ENCODE measurements at places on chromosomes 3 and 15.

DNA sequence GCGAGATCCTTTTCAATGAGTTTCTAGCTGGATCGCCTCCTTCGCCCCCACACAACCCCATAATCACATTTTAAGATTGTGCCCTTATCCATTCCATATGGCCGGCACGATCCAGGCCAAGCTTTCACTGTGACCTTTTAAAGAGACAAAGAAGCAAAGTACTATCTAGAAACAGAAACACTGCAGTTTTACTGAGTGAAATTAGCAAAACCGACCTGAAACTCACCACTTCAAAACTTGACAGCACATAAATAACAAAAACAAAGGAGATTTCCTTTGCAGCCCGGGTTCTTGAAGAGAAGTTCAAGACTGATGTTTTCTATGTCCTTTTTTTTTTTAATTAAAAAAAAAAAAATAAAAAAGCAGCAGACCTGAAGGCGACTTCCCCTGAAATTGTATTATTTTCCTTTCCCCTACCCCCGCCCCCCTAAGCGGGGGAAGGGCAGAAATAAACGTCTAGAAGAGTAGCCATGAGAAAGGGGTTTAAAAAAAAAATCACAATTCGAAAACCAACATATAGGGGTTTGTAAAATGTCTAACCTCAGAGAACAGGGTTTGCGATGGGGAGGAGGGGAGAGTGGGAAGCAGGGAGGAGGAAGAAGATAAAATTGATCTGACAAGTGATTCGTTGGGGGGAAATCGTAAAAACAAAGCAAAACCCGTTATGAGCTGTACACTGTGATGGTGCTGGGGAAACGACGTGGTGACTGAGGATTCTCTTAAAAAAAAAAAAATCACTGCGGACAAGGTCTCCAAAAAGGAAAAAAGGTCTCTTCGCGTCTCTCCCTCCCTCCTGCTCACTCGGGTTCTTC lies 1.5 kb downstream of the SATB1 start:
- peak; percentile 63 for DNase-seq

DNA sequence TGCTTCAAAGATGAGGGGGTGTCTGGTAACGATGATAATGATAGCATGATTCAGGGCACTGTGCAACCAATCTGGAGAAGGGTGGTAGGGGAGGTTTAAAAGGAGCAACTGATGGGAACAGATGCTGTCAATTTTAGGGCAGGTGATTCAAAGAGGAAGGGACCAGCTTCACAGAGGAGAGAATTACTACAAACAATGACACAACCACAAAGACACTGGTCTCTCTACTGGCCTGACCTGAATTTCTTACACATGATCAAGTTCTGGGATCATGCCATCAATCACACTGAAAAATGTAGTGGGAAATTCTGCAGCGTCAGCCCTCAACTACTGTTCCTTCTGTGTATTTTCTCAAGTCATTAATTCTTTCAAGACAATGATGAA lies 2.6 kb upstream of the CDV3 start:
- peak; percentile 63 for DNase-seq

GRCh38 chr3:140883428-140884040 lies 58.1 kb upstream of the SLC25A36 start:
- DNase-seq: no peak

DNA sequence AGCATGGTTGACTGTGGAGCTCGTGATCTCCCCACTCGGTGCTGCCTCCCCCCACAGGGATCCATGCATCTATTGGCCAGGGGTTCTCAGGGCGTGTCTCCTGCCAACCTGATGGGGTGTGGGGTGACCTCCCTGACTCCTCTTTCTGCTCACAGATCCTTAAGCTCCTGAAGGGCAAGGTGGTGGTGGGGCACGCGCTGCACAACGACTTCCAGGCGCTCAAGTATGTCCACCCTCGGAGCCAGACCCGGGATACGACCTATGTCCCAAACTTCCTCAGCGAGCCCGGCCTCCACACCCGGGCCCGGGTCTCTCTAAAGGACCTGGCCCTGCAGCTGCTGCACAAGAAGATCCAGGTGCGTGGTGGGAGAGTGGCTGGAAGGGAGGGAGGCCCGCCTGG lies 7.9 kb downstream of the AEN start:
- no peak for DNase-seq

- peak; percentile 95 for DNase-seq
Measured at GRCh38 chr3:146503461-146504202, 34.3 kb upstream of the PLSCR2 start.

DNA sequence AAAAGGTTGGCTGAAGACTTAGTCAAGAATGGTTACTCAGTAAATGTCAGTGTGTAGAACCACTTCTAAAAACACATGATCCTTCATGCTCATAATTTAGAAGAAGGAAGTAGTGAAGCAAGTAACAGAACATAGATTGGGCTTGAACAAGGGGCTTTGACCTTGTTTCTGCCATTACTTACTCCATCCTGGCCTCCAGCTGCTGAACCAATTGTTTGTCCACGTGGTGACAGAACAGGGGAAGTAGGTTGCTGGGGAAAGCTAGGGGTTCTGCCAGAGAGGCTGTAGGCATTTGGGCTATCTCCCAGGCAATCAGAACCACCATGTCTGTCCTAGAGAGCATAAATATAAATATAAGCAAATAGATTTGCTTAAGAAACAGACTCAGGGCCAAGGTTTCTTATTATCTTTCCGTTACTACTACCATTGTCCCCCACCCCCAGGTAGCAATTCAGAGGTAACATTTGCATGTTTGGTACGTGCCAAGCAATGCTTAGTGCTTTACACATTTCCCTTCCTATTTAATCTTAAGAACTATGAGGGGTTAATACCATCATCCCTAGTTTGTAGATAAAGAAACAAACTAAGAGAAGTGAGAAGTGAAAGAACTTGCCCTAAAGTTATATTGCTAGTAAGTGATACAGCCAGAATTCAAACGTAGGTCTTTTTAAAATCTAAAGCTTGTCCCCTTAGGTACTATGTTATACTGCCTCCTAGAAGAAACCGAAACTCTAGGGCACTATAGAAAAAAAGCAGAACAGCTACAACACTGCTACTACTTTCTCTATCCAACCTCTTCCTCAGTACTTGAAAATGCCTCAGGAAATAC lies 3.0 kb upstream of the SPG11 start:
- DNase-seq: no peak

GRCh38 chr3:139285691-139286090 lies 58.1 kb upstream of the MRPS22 start:
- no peak for DNase-seq

DNA sequence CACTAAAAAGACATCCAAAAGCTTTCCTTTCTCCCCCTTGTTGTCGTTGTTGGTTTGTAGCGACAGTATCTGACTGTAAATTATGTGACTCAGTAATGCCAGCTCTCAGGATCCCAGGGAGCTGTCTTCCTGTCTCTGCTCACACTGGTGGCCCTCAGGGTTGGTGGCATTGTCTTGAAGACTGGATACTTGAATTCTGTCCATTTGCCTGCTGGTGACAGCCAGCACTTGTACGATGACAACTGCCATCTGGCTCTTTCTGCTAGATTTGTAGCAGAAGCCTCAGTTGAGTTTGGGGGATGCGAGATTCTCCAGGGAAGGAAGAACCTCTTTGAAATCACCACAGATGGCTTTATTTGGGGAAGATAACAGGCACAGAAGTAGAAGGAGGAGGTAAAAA lies 120.8 kb downstream of the ARPP21 start:
- DNase-seq: no peak

DNA sequence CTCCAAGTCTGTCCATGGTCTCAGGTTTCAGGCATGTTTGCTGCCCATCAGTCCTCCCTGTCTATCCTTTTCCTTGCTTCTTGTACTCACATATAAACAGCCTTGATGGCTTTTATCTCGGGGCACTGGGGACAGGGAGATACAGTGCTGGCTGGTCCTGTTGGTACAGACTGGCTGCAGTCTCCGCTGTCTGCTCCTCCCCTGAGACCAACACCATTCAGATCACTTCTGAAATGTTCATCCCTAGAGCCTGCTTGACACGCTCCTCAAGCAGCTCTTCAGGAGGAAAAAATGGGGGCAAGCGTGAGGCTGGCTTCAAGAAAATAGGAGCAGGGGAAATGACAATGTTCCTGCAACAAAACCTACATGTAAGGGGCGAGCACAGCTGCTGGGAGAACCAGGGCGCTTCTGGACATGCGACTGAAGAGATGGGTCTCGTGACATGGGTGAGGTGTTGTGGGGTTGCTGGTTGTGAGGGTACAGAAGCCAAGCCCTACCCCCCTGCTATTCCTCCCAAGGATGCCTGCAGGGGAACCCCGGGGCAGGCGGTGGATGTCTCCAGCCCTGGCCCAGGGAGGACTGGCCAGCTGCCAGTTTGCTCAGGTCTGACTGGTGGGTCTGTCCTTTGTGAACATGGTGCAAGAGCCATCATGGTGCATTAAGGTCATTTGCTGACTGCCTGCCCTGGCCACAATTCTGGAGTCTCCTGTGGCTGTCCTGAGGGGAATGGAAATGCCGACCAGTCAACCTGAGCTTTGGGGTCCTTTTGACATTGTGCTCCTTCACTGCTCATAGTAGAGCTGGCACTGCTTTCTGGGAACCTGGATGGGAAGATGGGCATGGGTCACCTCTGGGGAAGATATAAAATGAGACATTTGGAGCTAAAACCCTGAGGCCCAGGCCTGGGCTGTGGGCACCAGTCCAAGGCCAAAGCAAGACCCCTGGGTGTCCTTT lies 40.1 kb downstream of the KY start:
- no peak for DNase-seq

GRCh38 chr3:123732447-123732846 lies 147.6 kb upstream of the HACD2 start:
- peak; percentile 96 for DNase-seq

- no peak for DNase-seq
Measured at GRCh38 chr15:78630886-78631633, 9.9 kb downstream of the CHRNB4 start.

DNA sequence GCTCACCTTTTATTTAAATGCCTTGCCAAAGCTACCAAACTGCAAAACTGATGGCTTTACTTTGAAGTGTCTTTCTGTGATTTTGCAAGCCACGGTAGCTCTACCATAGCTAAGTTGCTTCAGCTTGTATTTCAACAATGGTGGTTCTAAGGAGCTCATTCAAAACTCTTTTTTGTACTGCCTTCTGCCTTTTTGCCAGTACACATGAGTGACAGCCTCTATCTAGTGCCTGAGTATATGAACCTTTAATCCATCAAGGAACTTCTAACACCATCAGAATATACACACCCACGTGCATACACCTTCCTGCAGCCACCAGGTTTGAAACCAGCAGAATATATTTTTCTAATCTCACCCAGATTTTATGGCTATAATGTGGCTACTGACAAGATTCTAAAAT lies 10.4 kb upstream of the NR2F2 start:
- no peak for DNase-seq

- no peak for DNase-seq
Measured at GRCh38 chr3:141234283-141234682, 2.7 kb downstream of the PXYLP1 start.

DNA sequence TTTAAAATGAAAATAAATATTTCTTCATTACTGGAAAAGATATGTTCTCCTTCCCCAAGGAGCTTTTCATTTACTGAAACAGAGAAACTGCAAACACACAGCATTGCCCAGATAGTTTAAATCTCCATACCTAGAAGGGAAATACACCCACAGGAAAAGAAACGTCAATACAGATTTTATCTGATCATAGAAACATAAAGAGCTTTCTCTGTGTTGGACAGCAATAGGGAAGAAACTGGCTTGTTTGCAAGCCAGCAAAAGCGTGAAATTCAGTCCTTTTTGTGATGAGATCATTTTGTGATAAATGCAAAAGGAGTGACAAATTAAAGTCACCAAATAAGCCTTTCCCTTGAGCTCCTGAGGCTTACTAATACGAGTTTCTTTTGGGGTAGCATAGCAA lies 398.0 kb downstream of the TIGIT start:
- DNase-seq: no peak

GRCh38 chr15:61299075-61299763 lies 70.1 kb upstream of the RORA start:
- no peak for DNase-seq

DNA sequence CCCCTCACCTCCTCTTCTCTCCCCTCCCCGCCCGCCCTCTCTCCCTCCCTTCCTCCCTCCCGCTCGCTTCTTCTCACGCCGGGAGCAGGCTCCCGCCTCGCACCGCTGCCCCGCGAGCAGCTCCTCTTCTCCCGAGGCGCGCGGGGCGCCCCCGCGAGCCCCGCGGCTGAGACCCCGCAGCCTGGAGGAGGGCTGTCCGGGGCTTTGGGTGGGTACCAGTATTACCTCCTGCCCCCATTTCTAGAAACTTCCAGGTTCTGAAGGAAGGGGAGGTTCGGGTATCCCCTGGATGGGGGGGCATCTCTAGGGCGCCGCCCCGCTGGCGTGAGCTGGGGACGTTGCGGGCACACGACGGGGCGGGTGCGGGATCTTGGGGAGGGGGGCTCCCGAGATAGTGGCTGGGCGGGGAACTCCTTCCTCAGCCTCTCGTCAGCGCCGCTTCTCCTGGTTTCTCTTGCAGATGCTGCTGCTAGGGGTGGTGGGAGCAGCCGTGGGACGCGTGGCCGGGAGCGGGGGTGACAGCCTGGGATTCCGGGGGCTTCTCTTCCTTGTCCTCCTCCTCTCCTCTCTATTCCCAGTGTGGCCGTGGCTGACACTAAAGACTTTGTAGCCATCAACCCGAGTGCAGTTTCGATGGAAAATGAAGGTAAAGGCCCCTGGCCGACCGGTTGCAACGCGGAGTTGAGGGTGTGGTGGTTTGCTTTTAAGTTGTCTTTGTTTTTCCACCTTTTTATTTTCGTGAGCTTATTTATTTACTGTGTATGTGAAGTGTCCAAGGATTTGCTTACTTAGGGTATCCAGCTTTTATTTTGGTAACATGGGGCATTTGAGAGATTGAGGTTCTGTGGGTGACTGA lies 474 bp downstream of the ATP2C1 start:
- DNase-seq: no peak

- DNase-seq: no peak
Measured at GRCh38 chr3:71055257-71056001, 528.1 kb downstream of the FOXP1 start.

- no peak for DNase-seq
Measured at GRCh38 chr3:13077431-13078162, 4.4 kb upstream of the IQSEC1 start.

GRCh38 chr15:89556413-89557262 lies 18.6 kb upstream of the TICRR start:
- DNase-seq: peak; percentile 78

GRCh38 chr3:186320862-186321568 lies 41.0 kb downstream of the DGKG start:
- peak; percentile 9 for DNase-seq

DNA sequence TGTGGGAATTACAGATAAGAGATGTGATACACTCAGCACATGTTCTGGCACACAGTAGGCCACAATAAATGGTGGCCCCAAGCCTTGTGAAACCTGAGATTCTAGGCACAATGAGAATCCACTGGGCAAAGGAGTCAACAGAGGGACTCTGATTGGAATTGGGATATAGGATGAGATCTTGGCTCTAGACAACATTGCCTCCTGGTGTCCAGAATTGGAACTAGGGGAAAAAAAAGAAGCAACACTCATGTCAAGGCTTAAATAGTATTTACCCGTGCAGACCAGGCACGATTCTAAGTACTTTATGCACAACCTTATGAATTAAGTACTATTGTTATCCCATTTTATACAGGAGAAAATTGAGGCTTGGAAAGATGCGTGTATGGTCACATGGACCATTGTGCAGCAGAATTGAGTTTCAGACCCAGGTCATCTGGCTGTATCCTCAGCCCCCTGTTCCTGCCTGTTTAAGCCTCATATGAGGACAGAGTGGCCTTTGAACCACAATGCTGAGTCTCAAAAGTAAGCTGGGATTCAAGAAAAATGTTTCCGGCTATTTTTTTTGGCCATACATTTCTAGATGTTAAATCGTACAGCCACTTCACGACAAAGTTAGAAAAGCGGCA lies 124.8 kb downstream of the SV2B start:
- peak; percentile 17 for DNase-seq

- DNase-seq: no peak
Measured at GRCh38 chr15:89566181-89566580, 9.1 kb upstream of the TICRR start.

Measured in renal cortical epithelial cell (primary cell).